Cardiac septum (tissue), 1 donor: ENCODE measurements at places on chromosomes 4 and X. TPM values are rescaled to one million over a fixed set of nuclear protein-coding genes. Genes with fewer than 3 reads are reported as not detected.

UGT2A3 gene
- total RNA-seq, result not detected

DIPK2B gene
- total RNA-seq, result 14.0 TPM

ZNF711 gene
- total RNA-seq, result 1.9 TPM

PAGE3 gene
- total RNA-seq, result not detected
